A549 treated with AZD2906 at 1 μM for 4 hours (cell line): ENCODE measurements at places on chromosomes 3 and 15. TPM values are rescaled to one million over a fixed set of nuclear protein-coding genes. Genes with fewer than 3 reads are reported as not detected.

Gene SUCLG2
- 32.3 to 46.9 TPM (median 37.9 TPM) in 5 replicates for total RNA-seq

Gene COPB2
- 58.9 to 79.1 TPM (median 63.4 TPM) in 5 replicates for total RNA-seq

Gene LRRC49
- 4.0 to 5.7 TPM (median 4.2 TPM) in 5 replicates for total RNA-seq

Gene GOLGA8G
- total RNA-seq = not detected in 5 replicates

Gene PPP1R14D
- total RNA-seq = 0.14 to 0.21 TPM (median 0.17 TPM) in 3 of 5 replicates, not detected in the others

Gene WDR93
- total RNA-seq = 0.13 to 0.25 TPM (median 0.21 TPM) in 5 replicates

Gene CHRM5
- total RNA-seq = 0.02 to 0.06 TPM (median 0.03 TPM) in 4 of 5 replicates, not detected in the other

Gene CLRN1
- total RNA-seq = not detected in 5 replicates

Gene FSD2
- not detected in 5 replicates for total RNA-seq

Gene TP63
- total RNA-seq = 0.08 to 0.22 TPM (median 0.18 TPM) in 5 replicates

Gene RPP14
- total RNA-seq = 8.3 to 13.2 TPM (median 9.5 TPM) in 5 replicates

Gene GHRL
- total RNA-seq = not detected in 5 replicates

Gene CASR
- total RNA-seq = not detected in 5 replicates

Gene CAPN3
- 0.17 to 0.36 TPM (median 0.22 TPM) in 5 replicates for total RNA-seq

Gene AMT
- 0.32 to 0.53 TPM (median 0.42 TPM) in 5 replicates for total RNA-seq

Gene ITIH3
- 0.14 to 0.29 TPM (median 0.16 TPM) in 5 replicates for total RNA-seq

Gene RNF123
- 9.4 to 15.5 TPM (median 13.9 TPM) in 5 replicates for total RNA-seq

Gene SAMMSON
- total RNA-seq = 0.05 TPM in 1 of 5 replicates, not detected in the others

Gene ERICH6
- 0.10 TPM in 1 of 5 replicates, not detected in the others for total RNA-seq

Gene CPNE4
- total RNA-seq = 5.0 to 7.5 TPM (median 6.0 TPM) in 5 replicates

Gene GRK7
- 0.02 to 0.05 TPM in 2 of 5 replicates, not detected in the others for total RNA-seq

Gene MUC4
- 0.01 to 0.10 TPM (median 0.05 TPM) in 4 of 5 replicates, not detected in the other for total RNA-seq

Gene ANKUB1
- not detected in 5 replicates for total RNA-seq

Gene CXCR6
- total RNA-seq = not detected in 5 replicates

Gene PRSS50
- total RNA-seq = not detected in 5 replicates

Gene CFAP44
- total RNA-seq = 0.93 to 1.5 TPM (median 1.1 TPM) in 5 replicates

Gene SMCO1
- 0.03 TPM in 1 of 5 replicates, not detected in the others for total RNA-seq

Gene CYP11A1
- 0.07 to 0.13 TPM (median 0.10 TPM) in 3 of 5 replicates, not detected in the others for total RNA-seq

Gene SNRPA1
- 112 to 120 TPM (median 114 TPM) in 5 replicates for total RNA-seq

Gene GOLGA8M
- total RNA-seq = 0.07 to 0.11 TPM in 2 of 5 replicates, not detected in the others

Gene CAMKV
- 0.17 to 0.30 TPM (median 0.23 TPM) in 5 replicates for total RNA-seq

Gene GPR27
- total RNA-seq = 2.2 to 3.3 TPM (median 3.0 TPM) in 5 replicates

Gene CPLX3
- total RNA-seq = not detected in 5 replicates

Gene PCSK6
- total RNA-seq = 12.0 to 14.0 TPM (median 13.7 TPM) in 5 replicates

Gene DHX30
- 39.8 to 44.9 TPM (median 43.8 TPM) in 5 replicates for total RNA-seq

Gene SOX14
- not detected in 5 replicates for total RNA-seq

Gene SCAANT1
- total RNA-seq = not detected in 5 replicates

Gene XPC
- 30.0 to 36.3 TPM (median 32.1 TPM) in 5 replicates for total RNA-seq

Gene GRM2
- 0.03 to 0.05 TPM (median 0.04 TPM) in 4 of 5 replicates, not detected in the other for total RNA-seq

Gene PLA2G4E
- total RNA-seq = 0.06 TPM in 1 of 5 replicates, not detected in the others

Gene SH2D7
- not detected in 5 replicates for total RNA-seq

Gene C15orf62
- total RNA-seq = 0.03 to 0.06 TPM (median 0.04 TPM) in 4 of 5 replicates, not detected in the other

Gene PLA2G4D
- not detected in 5 replicates for total RNA-seq

Gene VPS39
- total RNA-seq = 14.3 to 16.0 TPM (median 15.0 TPM) in 5 replicates

Gene PAK6
- total RNA-seq = 0.21 to 0.46 TPM (median 0.29 TPM) in 5 replicates

Gene ZNF860
- 1.2 to 2.0 TPM (median 1.4 TPM) in 5 replicates for total RNA-seq

Gene LYZL4
- total RNA-seq = not detected in 5 replicates

Gene PLSCR2
- 0.09 to 0.16 TPM in 2 of 5 replicates, not detected in the others for total RNA-seq

Gene LRRIQ4
- total RNA-seq = not detected in 5 replicates
